NCI-H187 treated with DMSO at 0.1 percent for 48 hours (cell line): ENCODE measurements at places on chromosomes 1 and 21.

GRCh38 chr1:19569786-19570185, 74.3 kb upstream of the NBL1 start:
- DNase-seq: no peak

- DNase-seq: no peak
These were observed 18.5 kb upstream of the GBP3 start for GRCh38 chr1:89041119-89041641.

DNA sequence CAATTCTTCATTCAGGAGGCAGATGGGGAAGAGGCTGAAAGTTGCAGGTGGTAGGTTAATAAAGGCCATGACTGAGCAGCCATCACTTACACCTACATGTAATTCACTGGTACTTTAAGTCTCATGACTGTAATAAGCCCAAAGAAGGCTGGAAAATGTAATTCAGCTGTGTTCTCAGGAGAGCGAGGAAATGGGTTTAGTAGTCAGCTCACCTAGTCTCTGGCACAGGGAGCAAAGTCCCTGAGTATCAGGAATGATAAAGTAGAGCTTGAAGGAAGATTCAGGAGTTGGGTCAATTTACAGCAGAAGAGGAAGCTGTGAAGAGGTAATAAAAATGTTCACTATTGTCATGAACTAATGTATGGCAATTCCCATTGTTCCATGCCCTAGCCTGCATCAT, 393.4 kb upstream of the KAZN start:
- DNase-seq: no peak

DNA sequence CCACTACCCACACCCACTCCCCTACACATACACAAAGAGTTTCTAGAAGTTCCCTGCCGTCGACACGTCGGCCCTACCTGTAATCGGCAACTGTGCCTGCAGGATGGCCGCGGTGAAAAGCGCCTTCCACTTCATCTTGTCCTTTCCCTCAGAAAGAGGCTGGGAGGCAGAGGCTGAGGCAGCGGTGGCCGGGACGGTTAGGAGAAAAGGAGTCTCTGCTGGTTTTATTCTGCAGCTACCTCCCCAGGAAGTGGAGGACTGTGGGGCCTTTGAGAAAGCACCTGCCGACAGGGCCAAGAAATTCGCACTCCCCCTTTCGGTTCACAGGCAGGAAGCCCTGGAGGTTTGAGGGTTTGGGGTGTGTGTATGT, at the start of gene CD247:
CD247 (minus strand) TSS at position 199 of the 370 bp plus-strand sequence; CDS start at position 135, 64 bp downstream.
- no peak for DNase-seq

DNA sequence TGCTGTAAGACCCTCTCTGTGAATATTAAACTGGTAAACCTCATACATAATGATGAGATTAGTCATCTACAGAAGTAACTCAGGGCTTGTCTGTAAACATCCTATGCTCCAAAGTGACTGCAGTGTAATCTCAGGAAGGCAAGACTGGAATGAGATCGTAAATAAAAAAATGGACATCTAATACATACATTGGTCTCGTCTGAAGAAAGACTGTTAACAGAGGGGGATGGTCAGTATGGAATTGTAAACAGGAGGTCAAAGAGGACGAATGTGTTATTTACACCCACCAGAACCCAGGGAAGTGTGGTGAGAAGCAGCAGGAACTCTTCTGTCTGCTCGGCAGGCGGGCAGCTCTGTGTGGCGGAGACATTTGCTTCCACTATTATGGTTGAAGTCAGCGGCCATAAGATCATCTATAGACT, 51.4 kb downstream of the DISC1 start:
- DNase-seq: no peak

DNA sequence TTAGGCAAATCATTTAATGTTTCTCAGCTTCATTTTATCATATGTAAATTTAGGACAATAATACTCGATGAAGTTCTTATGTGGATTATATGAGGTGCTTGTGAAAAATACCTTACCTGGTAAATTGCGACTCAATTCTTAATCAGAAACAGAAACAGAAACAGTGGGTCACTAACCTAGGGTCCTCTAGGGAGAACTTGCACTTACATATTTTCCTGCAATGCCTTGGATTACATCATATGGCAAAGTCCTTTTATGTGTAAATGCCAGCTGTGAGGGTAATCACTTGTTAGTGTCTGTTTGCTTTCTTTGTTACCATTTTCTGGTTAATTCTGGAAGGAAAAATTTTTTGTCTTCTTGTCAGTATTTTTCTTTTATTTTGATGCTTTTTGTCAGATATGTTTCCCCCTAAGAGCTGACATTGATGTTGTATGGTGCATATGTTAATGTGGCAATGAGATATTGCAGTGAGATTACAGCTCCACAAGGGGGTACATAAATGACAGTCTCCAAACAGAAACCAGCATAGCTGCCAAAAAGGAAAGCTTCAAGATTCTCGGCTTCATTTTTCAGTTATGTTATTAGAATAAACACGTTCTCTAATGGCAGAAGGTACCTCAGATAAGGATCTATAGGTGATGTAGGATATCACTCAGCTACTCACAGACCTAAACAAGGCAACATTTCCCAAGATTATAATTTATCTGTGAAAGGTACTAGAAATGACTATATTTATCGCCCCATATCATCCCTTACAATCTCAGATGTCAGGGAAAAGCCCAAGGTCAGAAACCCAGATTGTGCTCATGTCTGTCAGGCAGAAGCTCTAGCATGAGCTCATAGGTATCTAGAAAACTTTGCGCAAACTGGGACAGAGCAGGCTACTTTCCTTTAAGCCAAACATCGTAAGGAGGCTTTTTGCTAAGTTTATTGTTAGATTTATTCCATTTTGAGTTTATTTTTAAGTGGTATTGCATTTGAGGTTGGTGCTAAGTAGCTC, 119.9 kb downstream of the FASLG start:
- DNase-seq: no peak

DNA sequence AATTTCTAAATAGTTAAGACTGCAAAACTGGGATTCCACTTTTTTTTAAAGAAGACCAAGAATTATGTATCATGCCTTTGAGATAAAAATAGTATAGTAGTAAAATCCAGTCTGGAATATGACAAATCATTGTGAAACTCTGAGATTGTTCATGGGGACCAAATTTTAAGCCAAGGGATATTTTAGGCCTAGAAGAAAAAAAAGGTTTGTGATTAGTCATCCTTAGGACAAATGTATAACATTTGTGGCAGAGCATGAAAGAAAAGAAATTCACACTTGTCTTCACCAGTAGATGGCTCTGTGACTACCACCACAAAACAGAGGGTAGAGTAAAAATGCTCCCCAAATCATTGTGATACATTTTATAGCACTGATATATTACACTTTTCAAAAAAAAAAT, 226.1 kb downstream of the KCTD3 start:
- no peak for DNase-seq

DNA sequence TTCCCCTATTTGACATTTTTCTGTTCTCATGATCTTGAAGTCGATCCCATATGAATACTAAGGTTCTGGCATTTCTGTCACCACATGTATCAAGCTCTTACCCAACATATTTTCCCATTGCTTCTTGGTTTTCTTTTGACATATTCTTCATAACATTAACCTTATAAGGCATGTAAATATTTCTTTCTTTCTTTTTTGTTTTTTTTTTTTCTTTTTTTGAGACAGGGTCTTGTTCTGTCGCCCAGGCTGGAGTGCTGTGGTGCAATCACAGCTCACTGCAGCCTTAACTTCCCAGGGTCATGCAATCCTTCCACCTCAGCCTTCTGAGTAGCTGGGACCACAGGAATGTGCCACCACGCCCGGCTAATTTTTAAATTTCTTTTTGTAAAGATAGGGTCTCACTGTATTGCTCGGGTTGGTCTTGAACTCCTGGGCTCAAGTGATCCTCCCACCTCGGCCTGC, 33.1 kb upstream of the ERRFI1 start:
- DNase-seq: no peak

DNA sequence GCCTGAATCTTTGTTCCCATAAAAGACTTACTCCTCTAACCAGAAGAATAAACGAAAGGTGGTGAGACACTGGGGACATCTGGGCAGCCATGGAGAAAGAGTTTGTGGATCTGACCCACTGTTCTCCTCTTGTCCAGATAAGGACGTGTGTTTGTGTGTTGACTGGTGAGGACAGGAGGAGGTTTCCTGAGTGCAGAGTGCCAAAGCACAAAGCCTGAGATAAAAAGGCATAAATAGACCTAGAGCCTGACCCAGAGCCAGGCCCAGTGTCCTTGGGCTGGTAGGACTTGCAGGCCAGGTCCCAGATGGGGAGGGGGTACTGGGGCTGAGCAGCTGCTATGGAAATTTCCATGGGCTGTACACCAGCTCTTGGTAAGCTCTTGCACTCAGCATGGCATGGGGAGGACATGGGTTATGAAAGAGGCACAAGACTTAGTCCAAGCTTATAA, 19.6 kb upstream of the COQ8A start:
- no peak for DNase-seq
